Airway epithelial cell (primary cell): ENCODE measurements at places on chromosomes 6 and 20. TPM values are rescaled to one million over a fixed set of nuclear protein-coding genes. Genes with fewer than 3 reads are reported as not detected.

The FOXC1 gene
- 7.9 and 11.6 TPM in 2 replicates for total RNA-seq

The TXLNB gene
- total RNA-seq: not detected in 2 replicates

The AKAP12 gene
- total RNA-seq: 7.0 and 8.6 TPM in 2 replicates

The AKAP7 gene
- 2.1 and 2.8 TPM in 2 replicates for total RNA-seq

The SAMD3 gene
- not detected in 2 replicates for total RNA-seq

The BEND3 gene
- 1.6 and 3.2 TPM in 2 replicates for total RNA-seq

The EDN1 gene
- total RNA-seq: 8.1 and 8.6 TPM in 2 replicates

The KCNK5 gene
- 0.07 TPM in 1 of 2 replicates, not detected in the other for total RNA-seq

The C6orf118 gene
- total RNA-seq: not detected in 2 replicates

The PGC gene
- total RNA-seq: not detected in 2 replicates

The SOX4 gene
- 18.0 and 26.9 TPM in 2 replicates for total RNA-seq

The CST4 gene
- total RNA-seq: not detected in 2 replicates

The CASS4 gene
- total RNA-seq: 0.21 TPM in 1 of 2 replicates, not detected in the other

The LAMP5 gene
- total RNA-seq: not detected in 2 replicates

The AFG1L gene
- total RNA-seq: 3.6 and 5.6 TPM in 2 replicates

The CD24 gene
- 871 and 1,303 TPM in 2 replicates for total RNA-seq

The PPDPF gene
- 228 and 415 TPM in 2 replicates for total RNA-seq

The DNMT3B gene
- total RNA-seq: 0.88 and 2.5 TPM in 2 replicates

The RBM12 gene
- 28.3 and 37.2 TPM in 2 replicates for total RNA-seq
